ENCODE measurements at places on chromosomes 16 and 17.

DNA sequence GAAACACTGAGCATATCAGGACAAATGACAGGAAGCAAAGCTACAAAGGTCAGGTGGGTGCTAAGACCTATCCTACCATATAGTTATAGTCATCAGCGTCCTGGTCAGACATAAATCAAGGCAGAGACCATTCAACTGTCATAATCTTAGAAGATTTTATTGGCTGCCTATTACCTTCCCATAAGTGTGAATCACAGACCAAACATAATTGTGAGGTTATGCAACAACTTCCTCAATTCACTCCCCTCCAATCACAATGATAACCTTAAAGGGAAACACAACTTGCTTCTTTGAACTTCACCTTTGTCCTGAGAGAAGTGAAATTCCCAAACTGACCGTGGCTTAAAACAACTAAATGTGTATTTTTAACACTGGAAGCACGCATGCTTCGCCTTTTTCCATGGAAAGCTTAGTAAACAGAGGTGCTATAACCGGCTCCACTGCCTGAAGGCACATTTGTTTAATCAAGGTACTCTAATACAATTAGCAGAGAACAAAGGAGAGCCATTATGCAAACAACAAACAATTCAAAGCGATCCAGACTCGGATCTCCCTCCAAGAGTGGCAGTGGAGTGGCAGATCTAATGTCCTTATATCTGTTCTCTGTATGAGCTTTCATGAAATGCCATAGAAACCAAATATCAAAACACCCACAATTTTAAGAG, 84.9 kb downstream of the TMEM114 start:
- no peak for DNase-seq

DNA sequence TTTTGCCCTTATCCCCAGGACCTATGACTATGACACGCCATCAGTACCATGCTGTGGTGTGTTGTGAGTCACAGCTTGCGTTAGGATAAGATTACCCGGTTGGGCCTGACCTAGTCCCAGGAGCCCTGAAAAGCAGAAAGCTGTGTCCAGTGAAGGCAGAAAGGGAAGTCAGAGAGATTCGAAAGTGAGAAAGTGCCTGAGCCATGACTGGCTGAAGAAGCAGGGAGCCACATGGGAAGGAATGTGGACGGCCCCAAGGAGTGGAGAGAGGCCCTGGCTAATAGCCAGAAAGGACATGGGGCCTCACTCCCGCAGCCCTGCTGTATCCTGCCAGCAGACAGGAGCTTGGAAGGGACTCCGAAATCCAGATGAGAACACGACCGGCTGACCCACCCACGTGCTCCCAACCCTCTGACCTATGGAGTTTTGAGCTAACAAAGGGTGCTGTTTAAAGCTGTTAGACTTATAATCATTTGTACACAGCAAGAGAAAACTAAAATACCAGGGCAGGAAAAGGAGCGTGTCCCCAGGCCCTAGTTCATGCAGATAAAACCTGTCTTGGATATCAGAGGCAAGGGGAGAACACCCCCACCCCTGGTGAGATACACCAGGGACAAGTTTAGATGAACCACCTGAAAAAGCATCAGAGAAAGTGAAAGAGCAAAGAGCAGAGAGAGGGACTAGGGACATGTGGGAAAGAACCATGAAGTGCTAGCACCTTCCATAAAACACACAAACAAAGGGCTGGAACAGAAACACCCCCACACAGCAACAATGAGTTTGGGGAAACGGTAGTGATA, 115.3 kb downstream of the SLC39A11 start:
- DNase-seq = no peak

DNA sequence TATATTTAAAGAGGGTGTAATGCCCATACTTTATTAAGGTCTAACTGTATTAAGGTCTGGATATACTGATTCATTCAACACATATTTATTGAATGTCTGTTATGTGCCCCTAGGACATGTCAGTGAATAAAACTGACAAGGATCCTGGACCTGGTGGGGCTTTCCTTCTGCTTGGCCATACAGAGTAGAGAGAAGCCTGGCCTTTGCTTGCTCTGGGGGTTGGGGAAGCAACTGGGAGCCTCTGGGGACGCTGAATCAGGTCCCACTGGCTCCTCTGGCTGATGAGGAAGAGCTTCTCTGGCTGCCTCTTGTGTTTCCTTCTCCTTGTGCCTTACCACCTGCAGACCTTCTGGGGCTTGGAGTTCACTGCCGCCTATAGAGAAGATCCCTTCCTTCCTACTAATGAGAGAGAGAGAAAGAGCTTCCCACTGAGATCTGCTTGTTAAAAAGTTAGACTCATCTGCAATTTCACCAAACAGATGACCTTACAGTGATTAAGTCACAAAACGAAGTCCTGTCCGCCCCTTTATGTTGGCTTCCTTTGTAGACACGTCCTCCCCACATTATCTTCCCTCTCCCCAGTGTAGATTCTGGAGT, 49.7 kb downstream of the MSI2 start:
- DNase-seq = no peak

DNA sequence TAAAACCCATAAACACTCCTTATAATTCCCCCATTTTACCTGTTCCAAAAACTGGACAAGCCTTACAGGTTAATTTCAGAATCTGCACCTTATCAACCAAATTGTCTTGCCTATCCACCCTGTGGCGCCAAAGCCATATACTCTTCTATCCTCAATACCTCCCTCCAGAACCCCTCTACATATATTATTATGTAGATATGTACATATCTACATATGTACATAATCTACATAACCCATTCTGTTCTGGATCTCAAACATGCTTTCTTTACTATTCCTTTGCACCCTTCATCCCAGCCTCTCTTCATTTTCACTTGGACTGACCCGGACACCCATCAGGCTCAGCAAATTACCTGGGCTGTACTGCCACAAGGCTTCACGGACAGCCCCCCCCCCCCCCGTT, 12.0 kb upstream of the ENDOV start:
- DNase-seq = no peak

DNA sequence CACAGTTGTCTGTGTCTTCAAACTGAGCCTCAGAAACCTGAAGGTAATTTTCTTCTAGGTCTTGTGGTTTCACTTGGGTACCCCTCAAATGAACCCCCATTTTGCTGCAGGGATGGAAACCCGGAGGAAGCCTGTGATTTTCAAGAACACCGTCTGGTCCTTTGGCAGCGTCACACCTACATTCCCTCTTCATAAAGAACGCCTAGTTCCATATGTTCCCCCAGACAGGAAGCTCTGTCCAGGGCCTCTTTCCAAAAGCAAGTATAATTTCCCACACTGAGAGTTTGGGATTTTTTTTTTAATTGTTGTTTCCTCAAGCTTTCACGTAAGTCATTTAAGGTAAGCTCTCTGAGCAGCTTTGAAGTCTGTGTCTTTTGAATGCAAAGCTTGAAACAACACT, 515.0 kb downstream of the TMEM114 start:
- no peak for DNase-seq

GRCh38 chr17:81202318-81202717, 20.4 kb downstream of the CEP131 start:
- no peak for DNase-seq

DNA sequence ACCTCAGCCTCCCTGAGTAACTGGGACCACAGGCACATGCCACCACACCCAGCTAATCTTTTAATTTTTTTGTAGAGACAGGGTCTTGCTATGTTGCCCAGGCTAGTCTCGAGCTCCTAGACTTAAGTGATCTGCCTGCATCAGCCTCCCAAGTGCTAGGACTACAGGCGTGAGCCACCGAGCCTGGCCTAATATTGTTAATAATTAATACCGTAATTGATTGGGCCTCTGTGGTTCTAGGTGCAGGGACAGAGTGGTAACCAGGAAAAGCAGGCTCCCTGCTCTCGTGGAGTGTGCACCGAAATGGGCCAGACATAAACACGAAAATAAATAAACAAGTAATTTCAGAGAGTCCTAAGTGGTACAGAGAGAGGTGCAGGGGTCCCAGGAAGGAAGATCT, 241.0 kb downstream of the GSG1L start:
- DNase-seq = no peak
